ENCODE measurements at places on chromosomes 2 and 18.

DNA sequence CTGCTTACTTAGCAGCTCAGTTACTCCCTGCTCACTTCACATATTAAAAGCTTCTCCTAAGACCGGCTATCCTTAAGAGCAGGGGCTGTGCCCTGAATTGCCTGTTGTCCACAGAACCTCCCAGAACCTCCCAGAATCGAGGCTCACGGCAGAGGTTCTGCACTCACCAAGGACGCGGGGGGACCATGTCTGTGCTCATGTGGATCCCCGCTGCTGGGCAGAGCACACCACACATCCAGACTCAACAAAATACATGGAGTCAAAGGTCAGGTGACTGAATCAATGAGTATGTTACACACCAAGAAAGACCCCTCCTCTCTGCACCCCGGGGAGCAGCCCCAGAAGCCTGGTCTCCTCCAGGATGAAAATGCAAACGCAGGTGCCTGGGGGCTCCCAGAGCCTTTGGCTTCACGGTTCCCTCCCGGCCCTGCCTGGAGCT, 149.0 kb downstream of the MBP start:
- no peak for DNase-seq

- no peak for DNase-seq
These were observed 76.0 kb upstream of the ZFP36L2 start for GRCh38 chr2:43302182-43302960.

DNA sequence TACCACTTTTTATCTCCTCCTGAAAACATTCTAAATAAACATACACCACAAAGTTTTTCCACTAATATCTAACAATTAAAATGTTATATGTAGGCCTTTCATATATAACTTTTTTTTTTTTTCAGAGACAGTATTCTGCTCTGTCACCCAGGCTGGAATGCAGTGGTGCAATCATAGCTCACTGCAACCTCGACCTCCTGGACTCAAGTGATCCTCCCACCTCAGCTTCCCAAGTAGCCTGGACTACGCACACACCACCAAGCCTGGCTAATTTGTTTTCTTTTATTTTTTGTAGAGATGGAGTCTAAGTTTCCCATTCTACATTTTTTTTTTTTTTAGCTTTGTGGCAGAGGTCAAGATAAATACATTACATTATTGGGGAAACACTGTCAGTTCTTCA, 1612.6 kb upstream of the NXPH2 start:
- no peak for DNase-seq

GRCh38 chr2:227766373-227766883, 20.7 kb downstream of the SCYGR8 start:
- peak; percentile 71 for DNase-seq

DNA sequence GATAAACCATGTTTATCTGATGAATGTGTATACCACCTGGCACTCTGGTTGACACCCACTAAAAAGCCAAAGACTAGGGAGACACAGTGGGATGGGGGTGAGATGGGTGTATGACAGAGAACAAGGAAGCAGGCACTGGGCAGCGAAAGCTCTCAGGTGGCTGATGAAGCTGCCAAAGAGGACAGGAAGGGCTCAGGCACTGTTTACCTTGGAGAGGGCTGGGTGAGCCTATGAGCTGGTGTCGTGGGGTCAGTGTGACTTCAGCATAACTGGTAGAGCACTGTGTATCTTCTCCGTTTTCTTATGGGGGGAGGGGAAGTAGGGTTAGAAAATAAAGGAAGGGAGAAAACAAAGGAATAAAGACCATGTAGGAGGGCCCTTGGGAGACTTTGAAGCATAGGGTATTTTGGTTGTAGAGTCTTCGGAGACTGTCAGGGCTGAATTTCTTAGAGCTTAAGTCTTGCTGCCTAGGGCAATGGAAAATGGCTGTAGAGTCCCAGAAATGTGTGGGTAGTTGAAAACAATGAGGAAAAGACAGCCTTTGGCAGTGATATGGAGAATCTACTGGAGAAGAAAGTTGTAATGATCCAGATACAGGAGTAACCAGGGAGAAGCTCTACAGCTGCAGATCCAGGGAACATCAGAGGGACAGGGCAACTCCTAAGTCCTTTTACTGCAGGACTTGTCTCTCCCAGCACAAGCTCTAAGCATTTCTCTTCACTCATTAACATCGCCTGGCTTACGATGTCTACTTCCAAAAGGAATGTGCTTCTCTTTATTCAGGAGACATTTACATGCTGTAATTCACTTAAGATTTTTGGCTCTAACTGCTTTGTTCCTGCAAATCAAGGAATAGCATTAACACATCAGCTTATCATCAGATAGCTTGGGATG, 120.0 kb downstream of the AQP4 start:
- no peak for DNase-seq

GRCh38 chr18:34942975-34943374, 98.2 kb upstream of the MAPRE2 start:
- no peak for DNase-seq

DNA sequence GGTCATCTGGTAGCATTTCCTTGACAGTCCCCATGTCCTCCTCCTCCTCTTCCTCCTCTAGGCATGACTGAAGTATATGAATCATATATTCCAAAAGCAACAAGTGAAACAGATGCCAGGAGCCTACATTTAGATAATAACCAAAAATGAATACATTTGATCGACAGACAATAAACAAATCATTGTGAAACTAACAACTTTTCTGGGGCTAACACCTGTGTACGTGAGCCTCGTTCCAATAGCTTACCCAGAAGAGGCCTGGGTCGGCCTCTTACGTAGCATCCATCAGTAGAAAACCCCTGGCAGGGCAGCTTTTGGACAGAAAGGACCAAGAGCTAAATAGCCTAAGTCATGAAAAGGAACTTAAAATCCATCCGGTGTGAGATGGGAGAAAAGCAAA, 15.3 kb upstream of the CREG2 start:
- no peak for DNase-seq

DNA sequence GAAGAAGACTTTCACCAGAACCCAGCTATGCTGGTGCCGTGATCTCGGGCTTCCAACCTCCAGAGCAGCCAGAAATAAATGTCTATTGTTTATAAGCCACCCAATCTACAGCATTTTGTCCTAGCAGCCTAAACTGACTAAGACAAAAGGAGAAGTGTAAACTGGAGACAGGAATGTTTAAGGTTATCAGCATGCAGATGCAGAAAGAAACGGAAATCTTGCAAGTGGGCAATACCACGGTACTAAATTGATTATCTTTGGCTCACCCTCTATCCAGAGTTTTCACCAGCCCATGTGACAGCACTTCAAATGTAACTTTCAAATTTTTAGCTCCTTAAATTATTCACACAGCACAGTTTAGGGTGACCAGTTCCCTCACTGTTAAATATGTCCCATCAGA, 5.7 kb upstream of the CAPN14 start:
- no peak for DNase-seq

GRCh38 chr2:207238831-207239701, 73.3 kb upstream of the KLF7 start:
- DNase-seq, result peak; percentile 88

DNA sequence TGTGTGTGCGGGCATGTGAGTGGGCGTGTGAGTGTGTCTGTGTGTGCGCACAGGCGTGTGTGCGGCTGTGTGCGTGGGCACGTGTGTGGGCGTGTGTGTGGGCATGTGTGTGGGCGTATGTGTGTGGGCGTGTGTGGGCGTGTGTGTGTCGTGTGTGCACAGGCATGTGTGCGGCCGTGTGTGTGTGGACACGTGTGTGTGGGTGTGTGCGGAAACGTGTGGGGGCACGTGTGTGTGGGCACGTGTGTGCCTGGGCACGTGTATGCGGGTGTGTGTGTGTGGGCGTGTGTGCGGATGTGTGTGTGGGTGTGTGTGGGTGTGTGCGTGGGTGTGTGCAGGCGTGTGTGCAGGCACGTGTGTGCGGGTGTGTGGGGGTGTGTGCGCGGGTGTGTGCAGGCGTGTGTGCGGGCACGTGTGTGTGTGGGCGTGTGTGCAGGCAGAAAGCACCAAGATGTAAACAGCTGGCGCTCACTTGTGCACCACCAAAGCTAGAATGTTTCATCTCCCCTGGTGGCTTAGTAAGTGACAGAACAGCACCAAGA, 31.2 kb upstream of the ALKAL2 start:
- DNase-seq, result no peak

DNA sequence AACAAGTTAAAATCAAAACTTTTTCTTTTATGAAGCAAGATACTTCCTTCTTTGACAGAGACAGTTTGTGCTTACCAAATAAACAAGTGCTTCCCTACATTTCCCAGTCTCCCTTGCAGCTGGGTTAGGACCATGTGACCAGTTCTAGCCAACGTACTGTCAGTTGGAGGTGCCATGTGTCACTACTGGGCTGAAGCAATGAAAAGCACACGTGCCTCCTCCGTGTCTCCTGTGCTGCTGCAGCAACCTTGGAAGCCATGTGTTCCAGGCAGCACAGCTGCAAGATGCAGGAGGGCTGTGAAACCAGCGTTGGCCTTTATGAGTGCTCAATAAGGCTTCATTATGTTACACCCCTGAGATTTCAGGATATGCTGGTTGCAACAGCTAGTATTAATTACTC, 93.2 kb downstream of the DHRS9 start:
- no peak for DNase-seq

DNA sequence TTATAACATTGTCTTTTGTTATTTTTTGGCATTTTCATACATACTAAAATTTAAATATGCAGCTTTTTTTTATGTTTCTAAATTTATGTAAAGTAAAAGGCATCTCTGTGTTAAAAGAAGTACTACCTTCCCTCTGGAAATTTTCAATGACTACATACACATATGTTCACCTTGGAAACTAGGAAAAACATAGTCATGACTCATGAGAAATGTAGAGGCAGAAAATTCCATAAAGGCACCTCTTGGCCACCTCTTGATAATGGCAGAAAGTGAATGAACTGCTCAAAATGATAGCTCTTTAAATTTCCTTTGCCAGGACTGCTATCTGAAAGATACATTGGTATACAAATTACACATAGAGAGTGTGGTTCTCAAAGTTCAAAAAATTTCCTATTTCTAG, 889.1 kb upstream of the ZEB2 start:
- no peak for DNase-seq

DNA sequence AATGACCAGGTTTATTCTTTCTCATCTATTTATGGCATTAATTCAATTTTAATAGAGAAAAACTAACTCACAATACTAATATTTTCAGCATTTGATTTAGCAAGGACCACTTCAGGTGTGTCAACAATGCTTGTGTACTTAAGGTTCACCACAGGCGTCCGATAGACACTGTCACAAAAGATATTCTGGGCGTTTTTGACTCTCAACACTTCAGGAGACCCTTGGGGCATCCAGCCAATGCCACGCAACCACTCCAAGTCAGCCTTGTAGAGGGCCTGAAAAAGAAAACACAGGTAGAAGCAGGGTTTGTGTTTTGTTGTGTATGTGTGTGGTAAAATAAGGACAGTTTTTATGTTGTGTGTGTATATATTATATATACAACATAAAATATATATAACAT, 158.2 kb downstream of the NEB start:
- DNase-seq, result no peak

DNA sequence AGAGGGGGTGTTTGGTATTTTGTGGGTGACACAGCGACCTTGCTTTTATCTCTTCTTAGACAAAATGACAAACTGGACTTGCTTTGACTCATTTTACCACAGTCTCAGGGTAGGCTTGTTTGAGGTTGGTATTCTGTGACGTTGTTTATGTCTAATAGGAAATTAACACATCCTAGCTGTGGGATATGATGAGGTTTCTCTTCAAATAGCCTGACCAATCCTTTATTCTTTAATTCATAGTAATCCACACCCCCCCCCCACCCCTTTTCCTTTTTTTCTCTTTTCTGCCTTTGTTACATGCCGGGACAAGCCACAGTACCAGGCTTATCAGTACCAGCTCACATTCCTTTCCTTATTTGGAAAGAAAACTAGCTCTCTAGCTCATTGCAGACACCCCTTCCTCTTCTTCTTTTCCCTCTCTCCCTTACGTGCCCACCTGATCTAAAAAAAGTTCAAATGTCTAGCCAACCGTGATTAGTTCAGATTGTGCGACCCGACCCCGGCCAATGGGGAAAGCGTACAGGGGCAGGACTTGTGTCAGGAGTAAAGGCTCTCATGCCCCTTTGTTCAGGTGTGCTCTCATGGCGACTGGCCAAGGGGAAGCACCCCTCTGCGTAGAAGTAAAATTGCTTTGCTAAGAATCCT, 52.2 kb upstream of the PTPRM start:
- DNase-seq, result peak; percentile 20

DNA sequence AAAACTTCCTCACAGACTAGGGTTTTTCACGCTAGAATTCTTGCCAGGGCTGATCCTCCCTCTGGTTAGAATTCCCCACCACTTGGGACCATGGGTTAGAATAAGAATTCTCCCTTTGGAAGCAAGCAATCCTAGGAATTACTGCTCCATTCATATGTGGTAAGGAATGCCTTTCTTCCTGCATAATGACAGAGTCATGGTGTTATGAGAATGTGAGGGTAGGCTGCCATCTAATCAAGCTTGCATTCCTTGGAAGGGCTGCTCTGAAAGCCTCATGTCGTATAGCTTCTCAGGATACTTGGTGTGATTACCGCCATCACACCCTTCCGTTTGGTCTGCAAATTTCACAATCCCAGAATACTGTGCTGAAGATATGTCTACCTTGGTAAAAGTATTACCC, 1282.4 kb upstream of the PIK3C3 start:
- no peak for DNase-seq

- no peak for DNase-seq
These were observed 88.8 kb downstream of the ZCCHC2 start for GRCh38 chr18:62611453-62612288.

- no peak for DNase-seq
These were observed 71.9 kb upstream of the GALNT5 start for GRCh38 chr2:157185476-157186227.

- DNase-seq, result no peak
These were observed 7.1 kb downstream of the TMEM182 start for GRCh38 chr2:102768892-102769291.

- no peak for DNase-seq
These were observed 30.7 kb downstream of the DGKD start for GRCh38 chr2:233384811-233385488.

DNA sequence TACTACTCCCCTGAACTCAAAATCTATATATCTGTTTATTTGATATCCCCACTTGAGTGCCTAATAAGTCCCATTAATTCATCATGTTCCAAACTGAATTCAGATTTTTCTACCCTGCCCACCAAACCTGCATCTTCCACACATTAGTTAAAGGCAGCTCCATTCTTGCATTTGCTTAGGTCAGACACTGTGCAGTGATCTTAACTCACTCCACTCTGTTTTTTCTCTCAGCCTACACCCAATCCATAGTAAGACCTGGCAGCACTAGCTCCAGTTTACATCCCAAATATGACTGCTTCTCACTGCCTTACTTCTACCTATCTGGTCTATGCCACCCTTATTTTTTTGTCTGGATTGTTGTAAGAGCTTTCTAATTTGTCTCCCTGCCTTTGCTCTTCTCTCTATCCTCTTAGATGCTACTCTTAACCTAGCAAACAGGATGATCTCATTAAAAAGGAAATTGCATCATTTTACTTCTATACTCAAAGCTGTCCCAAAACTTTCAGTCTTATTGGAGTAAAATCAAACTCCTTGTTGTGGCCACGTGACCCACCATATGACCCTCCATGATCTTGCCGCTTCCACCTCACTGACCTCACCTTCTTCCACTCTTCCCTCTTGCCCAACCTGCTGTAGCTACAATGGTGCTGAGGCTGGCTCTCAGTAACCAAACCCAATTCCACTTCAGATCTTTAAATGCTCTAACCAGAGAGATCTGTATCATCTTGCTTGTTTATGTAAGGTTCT, 274.9 kb upstream of the FANCL start:
- peak; percentile 44 for DNase-seq

GRCh38 chr2:80348953-80349352, 44.4 kb upstream of the LRRTM1 start:
- DNase-seq, result no peak

GRCh38 chr2:12718711-12719399, 2.1 kb downstream of the TRIB2 start:
- DNase-seq, result no peak

All from H4 (cell line).